ENCODE measurements at places on chromosomes 16 and 17.
A peak's percentile ranks its signal among the peaks of the same experiment; 100 is the strongest.

GRCh38 chr17:9456330-9456729, 119.3 kb downstream of the STX8 start:
- no peak for DNase-seq

DNA sequence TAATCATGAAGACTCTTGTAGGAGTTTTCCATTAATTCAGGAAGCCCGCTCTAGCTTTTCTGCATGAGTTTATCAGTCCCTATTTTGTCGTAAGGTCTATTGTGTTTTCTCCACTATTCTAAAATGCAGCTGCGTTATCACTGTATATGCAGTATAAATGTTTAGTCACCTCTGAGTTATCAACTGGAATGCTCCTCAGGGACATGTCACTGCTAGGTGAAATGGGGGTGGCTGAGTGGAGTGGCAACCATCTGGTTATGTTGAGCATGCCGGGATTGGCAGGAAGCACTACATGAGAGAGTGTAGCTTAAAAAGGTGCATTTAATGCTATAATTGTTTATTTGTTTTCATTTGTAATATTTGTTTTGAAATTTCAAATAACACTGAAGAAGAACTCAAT, 285.2 kb upstream of the ELAC2 start:
- DNase-seq = no peak

- no peak for DNase-seq
These were observed 266.4 kb downstream of the MAF start for GRCh38 chr16:79334127-79334526.

GRCh38 chr17:79322211-79323123, 247.8 kb downstream of the ENGASE start:
- DNase-seq = no peak

GRCh38 chr16:75590920-75591843, 25.0 kb downstream of the GABARAPL2 start:
- no peak for DNase-seq

- DNase-seq = peak; percentile 97
These were observed at the start of gene DECR2 for GRCh38 chr16:401468-402348. Gene DECR2, plus strand, starts transcription at chr16:401885. Its CDS starts 79 bp downstream, at chr16:401964.

DNA sequence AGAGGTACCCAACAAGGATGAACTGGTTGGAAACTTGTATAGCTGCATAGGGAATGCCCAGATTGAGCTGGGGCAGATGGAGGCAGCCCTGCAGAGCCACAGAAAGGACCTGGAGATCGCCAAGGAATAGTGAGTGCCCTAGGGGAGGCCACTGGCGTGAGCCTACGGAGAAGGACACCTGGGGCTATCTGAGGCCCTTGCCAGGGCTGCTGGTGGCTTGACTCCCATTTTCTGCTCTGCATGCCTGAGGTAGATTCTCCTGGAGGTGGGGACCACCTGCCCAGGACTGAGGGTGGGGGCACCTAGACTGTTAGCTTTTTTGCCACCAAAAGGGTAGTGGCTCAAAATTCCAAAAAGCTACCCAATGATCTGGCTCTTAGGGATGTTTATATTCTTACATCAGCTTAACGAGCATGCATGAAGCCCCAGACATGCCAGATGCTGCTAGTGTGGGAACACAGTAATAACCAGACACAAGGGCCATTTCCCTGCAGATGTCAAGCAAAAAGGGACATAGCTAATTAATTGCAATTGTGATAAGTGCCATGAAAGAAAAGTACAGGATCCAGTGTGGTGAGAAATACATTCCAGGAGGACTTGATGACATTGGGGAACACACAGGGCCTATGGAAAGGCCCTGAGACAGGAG, 8.8 kb downstream of the ODAD4 start:
- DNase-seq = no peak

DNA sequence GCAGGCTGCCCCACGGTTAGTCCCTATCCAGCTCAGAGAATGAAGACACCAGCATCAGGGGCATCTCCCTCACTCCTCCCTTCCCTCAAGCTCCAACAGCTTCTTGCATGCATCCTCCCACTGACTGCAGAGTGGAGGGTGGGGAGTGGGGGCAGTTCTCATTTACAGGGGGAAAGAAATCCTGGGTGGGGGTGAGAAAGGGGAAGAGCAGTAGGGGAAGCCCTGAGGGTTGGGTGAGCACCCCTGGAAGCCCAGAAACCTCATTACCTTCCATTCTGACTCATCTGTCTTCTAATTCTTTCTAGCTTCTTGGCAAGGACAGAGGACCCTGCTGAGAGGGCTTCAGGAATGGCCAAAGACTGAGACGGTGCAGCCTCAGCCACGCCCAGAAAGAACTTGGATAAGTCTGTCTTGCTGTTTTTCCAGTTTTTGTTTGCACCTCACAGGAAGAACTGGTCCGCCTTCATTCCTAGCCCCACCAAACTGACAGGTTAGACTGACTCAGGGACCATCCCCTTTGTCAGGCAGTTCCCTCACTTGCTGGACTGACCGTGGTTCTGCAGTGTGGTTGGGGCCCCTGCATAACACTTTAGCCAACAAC, 52.5 kb upstream of the WSB1 start:
- no peak for DNase-seq

DNA sequence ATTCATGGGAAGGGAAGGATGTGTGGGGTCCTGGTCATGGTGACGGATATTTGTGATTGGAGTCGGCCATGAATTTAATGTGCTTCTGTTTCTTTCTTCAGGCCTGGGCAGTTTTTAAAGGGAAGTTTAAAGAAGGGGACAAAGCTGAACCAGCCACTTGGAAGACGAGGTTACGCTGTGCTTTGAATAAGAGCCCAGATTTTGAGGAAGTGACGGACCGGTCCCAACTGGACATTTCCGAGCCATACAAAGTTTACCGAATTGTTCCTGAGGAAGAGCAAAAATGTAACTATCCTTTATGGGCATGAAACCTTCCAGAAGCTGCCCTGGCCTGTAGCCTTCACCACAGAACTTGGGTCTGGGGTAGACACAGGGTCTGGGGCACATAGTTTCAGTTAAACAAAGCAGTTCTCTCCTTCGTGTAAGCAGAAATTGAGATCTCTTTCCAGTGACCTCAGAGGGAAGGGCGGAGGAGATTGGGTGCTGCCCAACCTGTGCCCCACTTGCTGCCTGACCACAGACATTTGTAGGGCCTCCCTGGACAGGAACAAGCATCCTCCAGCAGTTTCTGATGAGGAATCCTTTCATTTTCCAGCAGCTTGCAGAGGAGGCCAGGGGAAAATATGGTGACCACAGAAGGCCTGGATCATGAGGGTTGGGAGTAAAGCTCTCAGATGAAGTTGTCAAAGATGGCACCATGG, 10.1 kb downstream of the IRF8 start:
- no peak for DNase-seq

DNA sequence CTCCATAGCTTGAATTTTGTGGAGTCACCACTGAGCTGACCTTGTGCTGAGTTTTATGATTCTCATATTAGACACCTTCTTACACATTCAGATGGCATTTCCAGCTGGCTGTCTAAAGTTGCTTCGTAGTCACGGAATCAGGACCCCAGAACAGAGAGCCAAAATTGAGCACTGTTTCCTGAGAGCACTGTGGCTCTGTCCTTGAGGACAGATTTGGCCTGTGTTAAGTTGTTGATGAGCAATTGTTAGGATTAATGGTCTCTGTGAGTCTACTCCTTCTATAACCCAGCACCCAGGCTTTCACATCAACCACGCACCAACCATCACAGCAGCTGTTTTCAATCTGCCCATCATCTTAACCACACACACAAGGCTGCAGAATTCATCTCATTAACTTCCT, 277.5 kb upstream of the HSBP1 start:
- DNase-seq = peak; percentile 52
